ENCODE measurements at places on chromosomes 3 and 15.

GRCh38 chr3:133040696-133041523 lies 2.7 kb downstream of the TMEM108 start:
- peak; percentile 64 for DNase-seq

DNA sequence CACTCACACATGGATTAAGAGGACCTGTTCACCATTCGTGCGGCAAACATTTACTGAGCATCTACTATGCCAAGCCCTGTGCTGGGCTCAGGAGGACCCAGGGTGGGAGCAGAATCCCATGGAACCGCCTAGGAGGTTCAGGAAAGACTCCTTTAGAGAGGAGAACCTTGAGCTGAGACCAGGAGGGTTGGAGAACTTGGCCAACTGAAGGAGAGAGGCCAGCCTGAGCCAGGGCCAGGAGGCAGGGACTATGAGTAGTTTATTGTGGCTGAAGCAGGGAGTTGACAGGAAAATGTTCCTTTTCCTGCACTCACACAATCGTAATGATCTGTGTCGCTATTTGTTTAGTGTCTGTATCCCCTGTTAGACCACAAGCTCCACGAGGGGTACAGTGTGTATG lies 71.3 kb downstream of the SLC30A4 start:
- no peak for DNase-seq

GRCh38 chr3:126998728-126999127 lies 15.8 kb downstream of the PLXNA1 start:
- DNase-seq: no peak

DNA sequence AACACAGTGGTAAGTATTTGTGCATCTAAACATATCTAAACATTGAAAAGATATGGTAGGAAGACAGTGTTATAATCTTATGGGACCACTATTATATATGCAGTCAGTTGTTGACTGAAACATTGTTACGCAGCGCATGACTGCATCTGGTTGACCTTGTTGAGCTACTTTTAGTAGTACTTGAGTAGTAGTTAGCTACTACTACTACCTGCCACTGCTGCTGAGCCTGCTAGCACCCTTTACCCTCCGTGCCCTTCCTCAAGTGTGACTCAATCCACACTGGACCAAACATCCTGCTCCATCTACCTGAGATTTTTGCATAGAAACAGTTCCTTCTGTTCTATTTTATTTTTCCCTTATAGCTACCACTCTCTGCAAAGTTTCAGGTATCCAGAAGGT lies 123.6 kb upstream of the STRIT1 start:
- DNase-seq: no peak

- DNase-seq: peak; percentile 58
These were observed 555.2 kb downstream of the MAGI1 start for GRCh38 chr3:65483480-65483879.

DNA sequence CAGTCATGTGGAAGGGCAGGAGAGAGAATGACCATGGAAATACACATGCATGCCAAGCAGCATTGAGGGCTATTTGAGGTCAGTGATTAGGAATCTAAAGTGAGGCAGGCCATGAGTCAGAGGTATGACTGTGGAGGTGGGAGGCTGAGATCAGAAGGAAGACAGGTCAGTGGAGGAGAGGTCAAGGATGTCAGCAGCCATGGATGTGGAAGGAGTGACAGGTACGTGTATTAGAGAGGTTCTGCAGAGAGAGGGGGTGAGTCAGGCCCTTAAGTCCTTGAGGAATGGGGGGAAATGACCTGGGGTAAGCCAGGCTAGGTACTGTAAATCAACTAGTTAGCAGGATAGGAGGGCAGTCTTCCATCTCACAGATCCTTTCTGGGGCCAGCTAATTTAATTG lies 166.6 kb downstream of the ANO10 start:
- DNase-seq: no peak

DNA sequence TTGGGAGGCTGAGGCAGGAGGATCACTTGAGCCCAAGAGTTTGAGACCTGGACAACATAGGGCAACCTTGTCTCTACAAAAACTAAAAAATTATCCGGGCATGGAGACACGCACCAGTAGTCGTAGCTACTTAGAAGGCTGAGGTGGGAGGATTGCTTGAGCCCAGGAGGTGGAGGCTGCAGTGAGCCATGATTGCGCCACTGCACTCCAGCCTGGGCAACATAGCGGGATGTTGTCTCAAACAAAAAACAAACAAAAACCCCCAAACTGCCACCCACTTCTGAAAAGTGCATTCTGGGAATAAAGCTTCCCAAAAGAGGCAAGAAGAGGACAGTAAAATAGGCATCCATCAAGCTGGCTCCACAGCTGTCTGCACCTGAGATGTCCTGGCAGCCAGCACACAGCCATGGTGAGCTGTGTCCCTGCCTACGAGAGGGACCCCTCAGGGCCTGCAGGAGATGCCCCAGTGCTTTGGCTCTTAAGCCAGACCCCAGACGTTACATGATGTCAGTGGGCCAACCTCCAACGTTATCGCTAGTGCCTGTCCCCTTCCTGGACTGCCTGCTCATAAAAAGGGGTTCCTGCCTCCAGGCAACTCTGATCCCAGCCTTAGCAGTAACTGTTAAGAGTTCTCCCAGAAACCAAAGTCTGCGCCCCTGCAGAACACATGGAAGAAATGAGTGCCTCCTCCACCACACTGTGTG lies 101.1 kb downstream of the LRIG1 start:
- no peak for DNase-seq

DNA sequence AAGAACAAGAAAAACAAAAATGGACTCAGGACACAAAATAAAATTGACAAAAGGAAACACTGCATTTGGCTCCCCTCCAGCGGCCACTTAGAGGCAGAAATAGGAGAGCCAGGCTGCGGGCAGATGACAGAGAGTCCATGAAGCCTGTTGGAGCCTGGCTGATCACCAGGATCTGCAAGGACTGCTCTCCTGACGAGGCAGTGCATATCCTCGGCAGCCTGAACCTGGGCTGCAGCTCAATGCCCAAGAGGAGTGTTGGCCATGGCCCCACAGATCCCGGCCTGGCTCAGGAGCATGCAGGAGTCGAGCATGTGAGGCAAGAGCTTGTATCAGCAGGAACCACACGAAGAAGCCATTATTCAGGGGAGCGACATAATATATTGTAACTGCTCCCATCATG lies 199.8 kb downstream of the STT3B start:
- DNase-seq: peak; percentile 41

GRCh38 chr3:11385326-11385725 lies 113.1 kb downstream of the ATG7 start:
- DNase-seq: no peak

GRCh38 chr3:194602669-194603171 lies 30.5 kb downstream of the TMEM44 start:
- DNase-seq: no peak

GRCh38 chr15:92579931-92580470 lies 75.6 kb downstream of the FAM174B start:
- DNase-seq: no peak

Data from DMS79 (cell line).